ENCODE measurements at places on chromosomes 12 and 14.
A peak's percentile ranks its signal among the peaks of the same experiment; 100 is the strongest.

DNA sequence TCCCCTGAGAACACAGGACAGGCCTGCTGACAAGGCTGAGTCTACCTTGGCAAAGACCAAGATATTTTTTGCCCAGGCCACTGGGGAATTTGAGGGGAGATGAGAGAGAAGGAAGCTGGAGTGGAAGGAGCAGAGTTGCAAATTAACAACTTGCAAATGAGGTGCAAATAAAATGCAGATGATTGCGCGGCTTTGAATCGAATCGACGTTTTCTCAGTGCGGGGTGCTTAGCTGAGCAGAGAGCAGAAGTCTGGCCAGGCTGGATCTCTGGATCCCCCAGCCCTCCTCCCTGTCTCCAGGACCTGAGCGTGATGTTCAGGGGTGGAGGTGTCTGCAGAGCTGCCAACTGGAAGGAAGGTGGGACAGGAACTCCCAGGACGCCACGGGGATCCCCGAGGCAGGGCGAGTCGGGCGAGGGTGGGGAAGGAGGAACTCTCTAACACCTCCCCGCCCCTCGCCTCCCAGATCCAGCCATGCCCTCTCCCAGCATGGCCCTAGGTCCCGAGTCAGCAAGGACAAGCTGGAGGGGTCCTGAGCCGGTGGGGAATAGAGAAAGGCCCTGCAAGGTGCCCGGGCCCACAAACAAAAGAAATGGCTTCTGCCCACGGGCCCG is 527 bp upstream of the CARMIL3 start:
- DNase-seq, result no peak

DNA sequence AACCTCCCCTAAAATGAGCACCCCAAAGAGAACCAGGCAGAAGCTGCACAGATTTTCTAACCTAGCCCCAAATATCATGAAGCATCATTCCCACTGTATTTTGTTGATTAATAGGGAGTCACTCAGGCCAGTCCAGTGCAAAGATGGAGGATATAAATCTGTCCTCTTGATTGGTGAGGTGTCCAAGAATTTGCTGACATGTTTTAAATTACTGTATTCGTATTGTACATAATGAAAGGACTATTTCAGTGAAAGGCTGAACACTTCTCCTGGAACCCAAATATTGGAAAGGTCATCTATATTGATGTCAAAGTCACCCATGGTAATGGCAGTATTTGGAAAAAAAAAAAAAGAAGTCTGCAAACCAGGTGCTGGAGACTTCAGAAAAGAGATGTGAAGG is 477.5 kb downstream of the RMST start:
- no peak for DNase-seq

- DNase-seq, result no peak
These were observed 142.8 kb upstream of the TMCC3 start for GRCh38 chr12:94793191-94793595.

DNA sequence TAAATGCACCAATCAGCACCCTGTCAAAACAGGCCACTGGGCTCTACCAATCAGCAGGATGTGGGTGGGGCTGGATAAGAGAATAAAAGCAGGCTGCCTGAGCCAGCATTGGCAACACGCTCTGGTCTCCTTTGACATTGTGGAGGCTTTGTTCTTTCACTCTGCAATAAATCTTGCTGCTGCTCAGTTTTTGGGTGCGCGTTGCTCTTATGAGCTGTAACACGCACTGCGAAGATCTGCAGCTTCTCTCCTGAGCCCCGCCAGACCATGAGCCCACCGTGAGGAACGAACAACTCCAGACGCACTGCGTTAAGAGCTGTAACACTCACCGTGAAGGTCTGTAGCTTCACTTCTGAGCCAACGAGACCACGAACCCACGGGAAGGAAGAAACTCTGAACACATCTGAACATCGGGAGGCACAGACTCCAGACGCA is 8.4 kb upstream of the PIANP start:
- DNase-seq, result peak; percentile 45

DNA sequence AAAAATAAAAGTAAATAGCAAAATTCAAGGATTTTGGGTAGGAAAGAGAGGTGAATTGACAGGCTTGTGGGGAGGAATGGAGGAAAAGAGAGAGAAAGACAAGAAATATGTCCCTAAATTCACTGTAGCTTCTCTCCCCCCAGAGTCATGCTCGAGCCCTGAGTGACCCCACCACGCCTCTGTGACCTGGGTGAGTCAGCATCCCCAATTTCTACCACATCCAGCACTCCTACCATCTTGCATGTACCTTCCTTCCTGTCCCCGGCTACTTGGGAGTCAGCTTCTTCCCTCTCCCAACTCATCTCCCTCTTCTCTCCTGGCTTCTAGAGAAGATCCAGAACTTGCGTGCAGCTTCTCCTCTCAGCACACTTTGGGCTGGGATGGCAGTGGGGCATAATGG is 9.8 kb downstream of the ZNF219 start:
- DNase-seq, result no peak

- no peak for DNase-seq
These were observed 154.9 kb downstream of the C12orf75 start for GRCh38 chr12:105485321-105485910.

DNA sequence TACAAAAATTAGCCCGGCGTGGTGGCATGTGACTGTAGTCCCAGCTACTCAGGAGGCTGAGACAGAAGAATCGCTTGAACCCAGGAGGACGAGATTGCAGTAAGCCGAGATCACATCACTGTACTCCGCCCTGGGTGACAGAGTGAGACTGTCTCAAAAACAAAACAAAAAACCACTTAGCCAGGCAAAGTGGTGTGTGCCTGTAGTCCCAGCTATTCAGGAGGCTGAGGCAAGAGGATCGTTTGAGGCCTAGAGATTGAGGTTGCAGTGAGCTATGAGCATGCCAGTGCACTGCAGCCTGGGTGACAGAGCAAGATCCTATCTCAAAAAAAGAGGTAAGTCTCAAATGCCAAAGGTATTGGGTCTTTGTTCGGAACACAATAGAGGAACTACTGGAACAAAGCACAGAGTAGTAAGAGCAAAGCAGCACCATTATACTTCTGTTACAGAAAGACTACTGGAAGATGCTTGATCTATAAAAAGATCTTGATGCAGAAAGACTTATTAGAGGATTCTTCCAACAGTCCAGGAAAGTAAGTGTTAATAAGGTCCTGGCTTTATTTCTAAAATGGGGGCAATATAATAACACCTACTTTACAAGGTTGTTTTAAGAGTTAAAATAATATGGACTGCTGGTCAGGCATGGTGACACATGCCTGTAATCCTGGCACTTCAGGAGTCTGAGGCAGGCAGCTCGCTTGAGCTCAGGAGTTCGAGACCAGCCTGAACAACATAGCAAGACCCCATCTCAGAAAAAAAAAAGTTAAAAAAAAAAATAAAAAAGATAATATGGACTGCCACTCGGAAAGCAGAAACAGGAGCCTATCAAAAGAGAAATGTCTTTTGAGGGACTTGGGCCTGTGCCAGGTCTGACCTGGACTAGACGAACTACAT is 29.9 kb downstream of the BTBD7 start:
- DNase-seq, result no peak

- no peak for DNase-seq
These were observed 27.8 kb downstream of the IGF1 start for GRCh38 chr12:102452605-102453004.

- DNase-seq, result no peak
These were observed 572 bp downstream of the EFS start for GRCh38 chr14:23364164-23365035.

- DNase-seq, result no peak
These were observed 23.7 kb downstream of the NCOR2 start for GRCh38 chr12:124543590-124544310.

- no peak for DNase-seq
These were observed 341.0 kb upstream of the FKBP4 start for GRCh38 chr12:2453761-2454090.

GRCh38 chr12:76706101-76706500 is 57.8 kb upstream of the ZDHHC17 start:
- DNase-seq, result no peak

DNA sequence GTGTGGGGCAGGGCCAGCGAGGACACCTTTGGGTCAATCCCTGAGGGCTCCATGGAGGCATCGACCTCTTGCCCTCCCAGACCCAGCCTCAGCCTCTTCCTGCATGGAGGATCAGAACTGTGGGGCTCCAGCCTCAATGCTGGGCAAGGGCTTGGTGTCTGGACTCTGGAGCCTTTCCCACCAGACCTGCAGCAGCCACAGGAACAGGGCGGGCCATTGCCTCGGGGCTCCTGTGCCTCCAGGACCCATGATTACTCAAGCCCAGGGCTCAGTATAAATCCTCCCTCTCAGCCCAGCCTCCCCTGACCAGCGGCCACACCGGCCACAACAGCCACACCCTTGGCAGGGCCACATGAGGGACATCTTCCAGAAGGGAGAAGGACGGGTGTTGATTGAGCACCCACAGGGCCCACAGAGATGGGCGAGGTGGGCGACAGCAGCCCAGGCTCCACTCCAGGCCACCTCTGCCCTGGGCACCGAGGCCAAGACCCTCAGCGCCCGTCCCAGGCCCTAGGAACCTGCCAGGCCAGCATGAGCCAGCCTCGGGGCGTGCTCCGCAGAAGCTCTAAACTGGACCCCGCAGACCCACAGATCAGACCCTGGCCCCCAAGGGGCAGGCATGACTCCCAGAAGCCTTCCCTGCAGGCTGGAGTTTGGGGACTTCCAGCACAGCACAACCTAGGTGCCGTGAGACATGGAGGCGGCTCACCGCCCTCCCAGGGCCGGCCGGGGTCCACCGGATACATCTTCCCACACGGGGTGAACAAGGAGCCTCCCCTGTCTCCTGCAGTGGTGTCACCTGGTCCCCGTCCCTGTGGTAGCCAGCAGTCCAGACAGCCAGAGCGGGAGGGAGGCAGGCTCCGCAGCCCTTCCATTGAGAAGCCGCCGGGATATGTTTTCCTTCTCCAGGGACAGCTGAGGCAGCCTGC is 25.1 kb downstream of the NCOR2 start:
- DNase-seq, result no peak

- DNase-seq, result no peak
These were observed 602.7 kb upstream of the FLRT2 start for GRCh38 chr14:84927096-84927827.

- no peak for DNase-seq
These were observed 2.3 kb downstream of the LRRC74A start for GRCh38 chr14:76828339-76829012.

GRCh38 chr12:63814146-63814772 is 30.2 kb upstream of the SRGAP1 start:
- DNase-seq, result no peak

GRCh38 chr14:53630336-53630735 is 326.3 kb downstream of the BMP4 start:
- no peak for DNase-seq

- no peak for DNase-seq
These were observed 127.6 kb downstream of the C12orf42 start for GRCh38 chr12:103368167-103368566.

- no peak for DNase-seq
These were observed 6.4 kb downstream of the NGB start for GRCh38 chr14:77264466-77265186.

GRCh38 chr12:24361877-24362580 is 412.6 kb upstream of the SOX5 start:
- DNase-seq, result no peak

DNA sequence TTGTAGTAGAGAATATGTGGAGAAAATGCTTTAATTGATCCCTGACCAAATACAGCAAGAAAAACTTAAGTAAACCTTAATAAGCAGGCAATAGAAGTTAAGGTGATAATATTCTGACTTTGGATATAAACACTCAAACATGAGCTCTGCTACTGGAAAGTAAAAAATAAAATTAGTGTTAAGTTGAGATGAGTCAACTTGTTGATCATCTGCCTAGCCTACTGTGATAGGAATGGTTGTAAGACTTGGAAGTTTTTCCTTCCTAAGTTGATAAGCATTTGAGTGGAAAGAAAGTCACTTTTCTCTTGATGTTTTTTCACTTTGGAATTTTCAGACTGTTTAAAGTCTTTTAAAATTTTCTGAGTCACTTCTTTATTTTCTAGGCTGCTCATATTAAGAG is 26.0 kb downstream of the ADIPOR2 start:
- no peak for DNase-seq

GRCh38 chr14:68157971-68158371 is 338.4 kb downstream of the RAD51B start:
- no peak for DNase-seq

DNA sequence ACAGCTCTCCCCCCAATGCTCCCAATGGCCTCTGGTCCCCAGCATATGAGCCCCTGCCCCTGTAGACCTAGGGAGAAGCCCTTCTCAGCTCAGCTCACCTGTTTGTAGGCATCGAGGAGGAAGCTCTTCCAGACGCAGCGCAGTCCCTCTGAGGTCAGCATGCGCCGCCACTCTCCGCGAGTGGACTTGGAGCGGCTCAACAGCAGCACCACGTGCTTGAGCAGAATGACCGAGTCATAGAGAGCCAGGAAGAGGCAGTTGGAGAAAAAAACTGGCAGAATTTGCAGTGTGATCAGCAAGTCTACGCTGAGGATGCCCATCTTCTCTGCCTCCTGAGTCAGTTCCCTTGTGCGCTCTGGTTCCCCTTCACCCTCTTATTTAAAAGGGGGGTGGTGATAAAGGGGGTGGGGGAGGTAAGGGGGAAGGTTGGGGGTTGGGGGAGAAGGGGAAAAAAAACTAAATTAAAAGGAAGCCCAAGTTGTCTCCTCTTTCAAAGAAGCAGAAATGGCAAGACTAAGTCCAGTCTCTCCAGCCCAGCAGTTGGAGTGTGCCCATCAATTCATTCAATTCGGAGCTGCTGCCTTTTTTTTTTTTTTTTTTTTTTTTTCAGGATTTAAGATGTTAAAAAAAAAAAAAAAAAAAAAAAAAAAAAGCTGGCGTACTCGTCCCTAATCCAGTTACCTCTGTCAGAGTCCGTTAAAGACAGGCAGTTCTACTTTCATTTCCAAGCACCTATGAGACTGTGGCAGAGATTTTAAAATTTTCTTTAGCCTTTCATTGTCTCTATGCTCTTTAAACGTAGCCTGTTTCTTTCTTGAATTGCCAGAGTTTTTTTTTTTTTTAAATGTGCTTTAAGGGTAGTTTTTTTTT is at the start of gene DIO2:
DIO2 (minus strand) TSS at position 352 of the 870 bp plus-strand sequence; CDS start at position 320, 32 bp downstream.
- DNase-seq, result no peak

- no peak for DNase-seq
These were observed 73.0 kb downstream of the CIT start for GRCh38 chr12:119804011-119804641.

DNA sequence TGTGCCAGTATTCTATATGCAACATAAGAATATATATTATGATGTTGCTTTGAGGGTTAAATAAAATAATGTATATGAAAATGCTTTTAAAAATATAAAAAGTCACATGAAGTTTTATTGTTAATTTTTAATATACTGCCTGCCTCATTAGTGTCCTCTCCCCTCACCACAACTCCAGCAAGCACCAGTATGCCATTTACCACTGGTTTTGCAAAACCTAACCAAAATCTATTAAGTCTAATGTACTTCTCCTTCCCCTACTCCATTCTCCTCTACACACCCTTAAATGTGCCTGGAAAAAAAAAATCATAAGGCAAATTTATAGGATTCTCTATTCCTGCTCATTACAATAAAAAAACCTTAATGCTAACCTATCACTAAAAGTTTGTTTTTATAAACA is 24.0 kb upstream of the GNG2 start:
- DNase-seq, result no peak

GRCh38 chr14:90629471-90629870 is 186.8 kb downstream of the TTC7B start:
- no peak for DNase-seq
